ENCODE measurements at places on chromosomes 7 and 10.

DNA sequence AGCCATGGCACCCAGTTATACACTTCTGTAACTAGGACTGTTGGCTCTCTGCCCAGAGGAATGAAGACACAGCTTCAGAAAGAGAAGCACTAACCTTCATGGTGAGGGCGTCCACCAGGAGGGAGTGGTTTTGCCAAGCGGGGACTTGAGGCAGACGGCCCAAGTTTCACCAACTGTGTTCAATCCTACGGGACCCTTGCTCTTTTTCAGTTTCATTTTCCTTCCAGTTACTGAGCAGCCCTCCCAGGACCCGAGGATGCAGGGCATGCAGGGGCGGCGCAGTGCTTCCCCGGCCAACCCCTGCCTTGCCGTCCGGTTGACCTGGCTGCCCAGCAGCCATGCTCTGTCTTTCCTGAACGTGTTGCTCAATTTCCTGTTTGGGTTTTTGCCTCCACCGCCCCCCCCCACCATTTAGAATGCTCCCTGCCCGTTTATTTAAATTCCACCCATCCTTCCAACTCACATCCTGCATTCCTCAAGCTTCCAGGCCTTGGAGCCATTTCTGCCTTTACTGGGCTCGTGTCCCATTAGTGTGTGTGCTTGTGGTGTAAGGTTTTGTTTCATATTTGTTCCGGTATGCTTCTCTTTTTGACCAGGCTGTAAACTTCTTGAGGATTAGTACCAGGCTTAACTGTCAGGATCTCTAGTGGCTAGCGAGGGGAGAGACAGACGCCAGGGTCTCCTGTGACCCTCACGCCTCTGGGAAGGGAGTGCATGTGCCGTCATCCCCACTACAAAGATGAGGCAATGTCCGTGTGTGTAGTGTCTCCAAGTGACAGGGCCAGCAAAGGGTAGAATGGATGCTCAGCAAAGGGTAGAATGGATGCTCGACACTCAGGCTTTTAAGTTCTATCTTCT lies 31.6 kb downstream of the IL15RA start:
- DNase-seq: no peak

GRCh38 chr10:86970162-86970981 lies 2.1 kb downstream of the ADIRF start:
- no peak for DNase-seq

- no peak for DNase-seq
Observed at GRCh38 chr7:155338632-155339320, 41.1 kb downstream of the INSIG1 start.

- no peak for DNase-seq
Observed at GRCh38 chr7:30920021-30920583, 8.4 kb downstream of the AQP1 start.

DNA sequence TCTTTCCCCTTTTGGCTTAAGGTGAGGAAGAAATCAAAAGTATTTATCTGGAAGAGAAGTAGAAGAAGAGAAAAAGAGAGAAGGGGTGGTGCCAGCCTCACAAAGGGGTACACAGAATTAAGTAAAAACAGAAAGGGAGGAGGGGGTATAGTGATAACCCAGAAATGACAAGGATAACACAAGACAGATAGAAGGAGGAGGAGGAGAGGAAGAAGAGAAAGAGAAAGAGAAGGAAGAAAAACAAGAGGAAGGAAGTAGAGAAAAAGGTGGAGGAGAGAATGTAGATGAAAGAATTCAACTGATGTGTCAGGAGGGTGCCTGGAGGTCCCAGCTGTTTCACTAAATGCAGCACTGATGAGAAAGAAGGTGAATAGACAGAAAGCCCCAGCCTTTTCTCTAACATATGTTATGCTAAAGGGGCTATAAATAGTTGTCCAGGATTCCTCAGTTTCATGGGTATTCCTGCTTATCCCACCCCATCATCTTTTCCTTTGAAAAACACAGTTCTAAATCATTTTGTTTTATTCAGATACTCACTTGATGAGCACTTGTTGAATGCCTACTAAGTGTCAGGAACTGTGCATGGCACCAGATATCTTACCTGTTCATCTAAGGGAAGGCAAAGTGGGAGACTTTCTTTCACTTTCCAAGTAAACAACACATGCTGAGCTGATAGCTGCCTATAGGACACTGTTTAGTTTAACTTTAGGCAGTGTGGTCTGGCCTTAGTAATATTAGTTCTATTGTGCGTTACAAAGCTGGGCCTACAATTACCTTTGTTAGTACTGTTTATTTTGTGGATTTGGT lies 8.0 kb downstream of the SEMA3E start:
- no peak for DNase-seq

DNA sequence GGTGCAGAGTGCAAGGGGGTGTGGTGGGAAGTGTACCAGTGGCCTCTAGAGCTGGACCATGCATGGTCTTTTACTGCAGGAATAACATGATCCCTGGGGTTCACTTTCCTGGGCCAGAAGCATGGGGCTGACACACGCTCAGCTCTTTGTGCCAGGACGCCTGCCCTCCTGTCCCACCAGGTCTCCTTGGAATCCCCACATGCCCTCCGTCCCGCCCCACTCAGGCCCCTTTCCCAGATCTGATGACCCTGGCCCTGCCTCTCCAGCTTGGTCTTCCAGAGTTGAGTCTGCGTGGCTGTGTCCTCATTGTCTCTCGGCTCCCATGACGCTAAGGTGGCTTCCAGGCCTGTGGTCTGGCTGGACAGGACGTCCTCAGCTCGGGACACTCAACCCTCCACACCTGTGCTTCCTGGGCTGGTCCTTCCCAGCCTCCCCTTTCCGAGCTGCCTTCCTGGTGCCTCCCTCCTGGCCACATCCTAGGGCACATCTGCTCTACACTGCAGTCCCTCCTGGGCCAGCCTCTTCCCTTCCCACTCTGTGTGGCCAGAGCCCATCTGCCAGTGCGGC lies 249.5 kb upstream of the SHH start:
- no peak for DNase-seq

DNA sequence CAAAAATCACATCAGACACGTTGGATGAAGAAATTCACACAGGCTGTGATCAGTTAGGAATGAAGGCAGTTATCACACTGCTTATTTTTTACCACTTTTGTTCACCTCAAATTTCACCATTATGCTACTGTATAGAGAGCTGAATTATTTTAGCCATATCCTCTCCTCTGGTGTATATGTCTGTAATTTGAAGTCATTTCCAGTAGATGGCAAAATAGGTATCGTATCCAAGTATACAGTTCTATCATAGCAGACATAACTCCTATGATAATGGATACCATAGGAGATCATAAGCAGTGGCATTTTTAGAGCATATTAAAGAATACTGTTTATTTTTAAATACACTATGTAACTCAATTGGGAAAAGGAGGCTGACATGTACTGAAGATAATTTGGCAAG lies 909.7 kb downstream of the DNAJB9 start:
- DNase-seq: no peak

DNA sequence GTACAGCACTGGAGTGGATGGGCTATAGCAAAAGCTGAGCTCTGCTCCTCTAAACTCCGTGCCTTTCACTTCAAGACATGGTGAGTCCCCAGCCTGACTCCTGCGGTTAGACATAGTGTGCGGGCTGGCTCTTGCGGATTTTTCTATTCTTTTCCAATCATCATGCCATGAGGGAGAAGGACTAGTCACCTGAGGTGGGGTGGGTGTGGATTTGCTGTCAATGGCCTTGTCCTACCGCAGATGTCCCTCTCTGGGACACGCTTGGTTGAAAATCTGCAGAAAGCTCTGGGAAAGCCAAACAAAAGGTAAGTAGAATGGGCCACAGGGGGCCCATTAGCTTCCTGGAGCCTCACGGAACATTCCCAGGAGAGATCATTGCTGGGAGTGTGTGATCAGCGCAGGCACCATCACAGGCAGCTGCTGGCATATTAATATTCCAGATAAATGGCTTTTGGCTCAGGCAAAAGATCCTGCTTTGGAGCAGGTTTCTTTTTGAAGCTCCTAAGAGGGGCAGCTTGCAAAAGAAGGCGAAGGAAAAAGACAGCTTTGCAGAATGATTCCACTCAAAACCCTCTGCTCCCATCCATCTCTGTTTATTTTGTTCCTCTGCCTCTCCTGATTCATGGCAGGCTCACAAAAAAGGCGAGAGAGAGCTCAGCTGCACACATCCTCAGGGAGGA lies 509.0 kb upstream of the ZMIZ1 start:
- DNase-seq: no peak

DNA sequence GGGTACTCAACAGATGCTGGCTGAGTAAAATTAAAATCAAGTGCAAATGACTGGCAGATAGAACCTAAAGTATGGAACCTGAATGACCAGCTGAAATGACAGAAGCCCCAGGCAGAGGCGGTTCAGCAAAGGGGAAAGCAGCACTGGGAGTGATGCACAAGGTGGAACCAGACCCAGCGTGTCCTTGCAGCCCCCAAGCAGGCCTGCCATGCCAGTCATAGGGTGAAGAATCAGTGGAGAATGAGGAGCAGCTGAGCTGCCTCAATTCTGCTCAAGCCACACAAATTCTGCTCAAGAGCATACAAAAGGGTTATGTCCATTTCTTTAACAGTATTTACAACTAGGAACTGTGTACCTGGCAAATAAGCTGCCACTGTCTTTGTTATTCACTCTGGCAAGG lies 8.7 kb downstream of the ACTR1A start:
- DNase-seq: no peak

GRCh38 chr7:4131063-4131462 lies 551.0 kb upstream of the FOXK1 start:
- no peak for DNase-seq

- no peak for DNase-seq
Observed at GRCh38 chr10:106636766-106637491, 527.6 kb downstream of the SORCS1 start.

GRCh38 chr7:37102518-37103137 lies 346.0 kb downstream of the ELMO1 start:
- DNase-seq: no peak

DNA sequence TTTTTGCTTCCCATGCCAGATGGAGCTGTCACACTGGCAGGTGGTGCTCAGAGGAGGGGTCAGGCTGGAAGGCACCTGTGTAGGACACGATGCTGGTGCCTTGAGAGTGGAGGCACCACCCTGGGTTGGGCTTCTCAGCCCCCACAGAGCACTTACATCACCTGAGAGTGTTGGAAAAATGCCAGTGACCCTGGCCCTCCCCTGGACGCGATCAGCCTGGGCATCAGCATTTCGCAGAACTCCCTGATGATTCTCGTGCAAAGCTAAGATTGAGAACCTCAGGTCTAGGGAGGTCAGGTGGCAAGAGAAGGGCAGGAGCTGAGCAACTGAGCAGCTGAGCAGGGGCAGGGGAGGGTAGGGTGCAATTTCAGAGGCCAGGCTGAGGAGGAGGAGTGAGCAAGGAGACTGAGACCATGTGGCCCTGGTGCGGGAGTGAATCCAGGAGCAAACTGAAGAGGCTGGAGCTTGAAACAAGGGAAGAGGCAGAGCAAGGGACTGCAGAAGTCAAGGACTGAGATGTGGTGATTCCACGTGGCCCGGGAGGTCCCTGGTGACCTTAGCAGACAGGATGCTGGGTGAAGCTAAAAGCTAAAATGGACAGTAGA lies 24.7 kb upstream of the GRID1 start:
- no peak for DNase-seq

DNA sequence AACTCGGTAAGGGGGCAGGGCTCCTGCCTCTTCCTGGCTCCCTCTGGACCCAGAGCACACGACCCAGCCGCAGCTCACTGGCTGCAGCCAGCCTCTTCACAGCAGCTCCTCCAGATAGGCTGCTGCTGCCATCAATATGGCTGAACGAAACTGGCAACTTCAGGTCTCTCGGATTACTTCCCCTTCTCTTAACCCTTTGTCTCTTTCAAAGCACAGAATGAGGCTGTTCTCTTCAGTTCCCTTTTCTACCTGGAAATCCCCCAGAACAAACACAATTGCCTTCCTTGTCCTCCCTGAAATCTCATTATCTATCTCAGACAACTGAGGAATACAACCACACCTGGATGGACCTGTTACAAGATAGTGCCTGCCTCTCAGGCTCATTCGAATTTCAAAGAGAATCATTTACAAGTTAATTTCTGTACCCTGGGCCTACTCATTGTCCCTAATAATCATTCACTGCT lies 193.4 kb upstream of the MBL2 start:
- no peak for DNase-seq

- no peak for DNase-seq
Observed at GRCh38 chr7:85023066-85023712, 163.7 kb downstream of the SEMA3D start.

- no peak for DNase-seq
Observed at GRCh38 chr7:78080811-78081210, 282.2 kb downstream of the PHTF2 start.

DNA sequence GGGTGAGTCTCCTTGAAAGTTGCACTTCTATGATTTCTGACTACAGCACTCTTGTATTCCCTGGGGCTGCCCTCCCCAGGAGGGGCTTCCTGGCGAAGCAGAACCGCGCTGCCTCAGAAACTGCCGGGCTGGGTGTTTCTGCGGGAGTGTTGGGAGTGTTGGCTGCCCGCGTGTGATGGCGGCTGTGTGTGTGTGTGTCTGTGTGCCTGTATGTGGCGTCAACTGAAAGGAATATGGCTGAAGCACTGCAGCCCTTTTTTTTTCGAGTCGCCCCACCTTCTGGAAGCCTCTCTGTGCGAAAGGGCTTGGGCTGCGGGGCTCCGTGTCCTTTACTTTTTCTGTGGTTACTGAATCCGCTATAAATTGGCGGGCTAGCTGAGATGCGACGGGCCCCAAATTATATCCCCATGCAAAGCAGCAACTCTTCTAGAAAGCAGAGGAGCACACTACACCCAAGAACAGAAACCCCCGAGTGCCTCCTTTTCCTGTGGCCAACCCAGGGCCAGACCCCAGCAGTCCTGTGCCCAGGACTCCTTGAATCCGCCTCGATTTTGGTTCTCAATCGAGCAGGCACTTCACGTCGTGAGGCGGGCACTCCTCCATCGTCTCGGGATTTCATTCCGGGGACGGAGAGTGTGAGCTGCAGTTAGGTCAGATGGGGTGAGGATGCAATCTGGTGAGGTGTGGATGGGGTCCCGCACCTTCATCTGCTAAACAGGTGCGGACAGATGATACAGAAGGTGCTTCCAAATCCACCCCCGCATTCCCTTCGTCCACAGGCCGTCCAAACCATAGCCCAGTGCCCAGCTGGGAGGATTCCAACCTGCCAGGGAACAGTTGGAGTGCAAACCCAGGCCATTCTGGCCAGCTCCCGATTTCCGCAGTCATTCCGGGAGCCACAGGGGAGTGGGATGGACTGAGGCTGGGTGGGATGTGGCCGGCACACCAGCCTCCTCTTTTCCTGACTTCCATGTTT lies 22.5 kb upstream of the ZNF273 start:
- no peak for DNase-seq

DNA sequence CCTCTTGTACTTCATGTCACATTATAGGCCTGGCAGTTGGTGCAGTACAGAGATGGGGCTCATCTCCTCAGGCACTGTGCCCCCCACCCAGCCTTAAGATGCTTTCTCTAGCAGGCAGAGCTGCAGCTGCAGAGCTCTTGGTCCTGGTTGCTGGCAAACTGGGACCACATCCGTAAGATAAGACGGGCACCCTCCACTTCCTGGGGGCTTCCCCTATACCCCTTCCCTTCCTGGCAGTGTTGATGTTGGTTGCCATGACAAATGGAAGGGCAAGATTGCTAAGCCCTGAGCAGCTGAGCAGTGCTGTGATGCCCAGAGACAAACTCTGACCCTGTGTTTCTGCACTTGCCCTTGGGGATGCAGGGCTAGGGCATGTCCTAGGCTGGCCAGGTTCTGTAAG lies 103.4 kb upstream of the ANLN start:
- no peak for DNase-seq
